Pancreas (tissue), 10 donors: ENCODE measurements at places on chromosomes 13 and 19. TPM values are rescaled to one million over a fixed set of nuclear protein-coding genes. Genes with fewer than 3 reads are reported as not detected.

DNA sequence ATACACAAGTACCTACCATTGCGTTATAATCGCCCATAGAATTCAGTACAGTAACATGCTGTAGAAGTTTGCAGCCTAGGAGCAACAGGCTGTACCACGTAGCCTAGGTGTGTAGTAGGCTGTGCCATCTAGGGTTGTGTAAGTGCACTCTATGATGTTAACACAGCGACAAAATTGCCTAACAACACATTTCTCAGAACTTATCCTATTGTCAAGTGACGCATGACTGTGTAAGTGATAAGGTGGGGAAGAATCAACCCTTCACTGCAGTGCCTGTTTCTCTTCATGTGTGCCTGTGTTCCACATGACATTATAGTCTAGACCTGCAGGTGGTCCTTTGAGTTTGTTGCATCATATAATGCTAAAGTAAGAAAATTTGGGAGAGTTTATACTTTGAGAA is 94.0 kb downstream of the PCDH9 start:
- DNase-seq: no peak

- DNase-seq: no peak
Measured at GRCh38 chr13:41974262-41974900, 13.5 kb upstream of the VWA8 start.

MBD3L3 gene
- not detected for polyA plus RNA-seq

DNA sequence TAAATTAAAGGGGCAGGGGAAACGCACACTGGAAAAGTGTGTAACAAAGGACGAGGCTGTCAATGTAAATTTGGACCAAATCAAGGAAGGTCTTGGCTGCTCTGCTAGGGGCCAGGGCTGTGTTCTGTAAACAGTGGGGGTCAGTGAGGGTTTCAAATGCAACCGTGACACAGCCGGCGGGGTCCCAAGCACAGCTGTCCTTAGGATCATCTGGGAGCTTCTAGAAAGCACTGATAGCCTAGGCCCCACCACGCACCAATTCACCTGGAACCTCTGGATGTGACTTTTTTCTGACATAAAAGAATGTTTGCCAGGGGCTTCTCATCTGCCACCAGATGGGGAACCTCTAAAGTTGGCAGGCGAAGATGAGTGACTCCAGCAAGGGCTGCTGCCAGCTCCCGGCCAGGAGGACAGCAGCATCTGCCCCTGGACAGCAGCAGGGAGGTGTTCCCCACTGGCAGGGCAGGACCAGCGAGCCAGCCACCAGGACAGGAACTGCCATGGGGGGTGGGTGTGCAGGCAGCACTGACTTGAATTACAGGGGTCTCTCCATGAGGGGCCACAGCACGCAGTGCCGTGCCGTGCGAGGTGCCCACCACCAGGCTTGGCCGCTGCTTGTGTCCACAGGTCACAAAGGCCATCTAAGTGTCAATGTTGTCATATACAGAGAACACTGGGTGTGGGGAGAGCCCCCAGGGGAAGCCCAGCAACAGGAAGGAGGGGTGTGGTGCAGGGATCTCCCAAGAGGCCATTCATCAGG is 87.5 kb downstream of the SOX1 start:
- no peak for DNase-seq

MCF2L gene
- 83.6 TPM for polyA plus RNA-seq

GRCh38 chr13:39955560-39955959 is 300.1 kb downstream of the COG6 start:
- DNase-seq: no peak

- no peak for DNase-seq
Measured at GRCh38 chr19:3656073-3656746, 29.6 kb upstream of the CACTIN start.

DNA sequence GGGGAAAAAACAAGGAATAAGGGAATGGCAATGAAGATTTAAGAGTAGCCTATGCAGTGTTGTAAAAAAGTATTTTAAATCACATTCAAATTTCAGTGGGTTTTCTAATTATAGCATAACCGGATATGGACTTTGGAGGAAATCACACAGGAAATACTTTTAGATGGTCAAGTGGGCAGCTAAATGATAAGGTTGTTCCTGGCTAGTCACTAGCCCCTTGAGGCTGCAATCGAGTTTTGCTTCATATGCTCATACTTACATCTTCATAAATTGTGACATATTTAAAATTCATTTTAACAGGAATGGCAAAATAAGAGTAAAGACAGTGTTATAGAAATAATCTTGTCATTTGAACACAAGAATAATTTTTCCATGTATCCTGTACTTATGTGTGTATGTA is 88.9 kb downstream of the WDFY2 start:
- DNase-seq: no peak

FPR1 gene
- 0.73 TPM for polyA plus RNA-seq

DNA sequence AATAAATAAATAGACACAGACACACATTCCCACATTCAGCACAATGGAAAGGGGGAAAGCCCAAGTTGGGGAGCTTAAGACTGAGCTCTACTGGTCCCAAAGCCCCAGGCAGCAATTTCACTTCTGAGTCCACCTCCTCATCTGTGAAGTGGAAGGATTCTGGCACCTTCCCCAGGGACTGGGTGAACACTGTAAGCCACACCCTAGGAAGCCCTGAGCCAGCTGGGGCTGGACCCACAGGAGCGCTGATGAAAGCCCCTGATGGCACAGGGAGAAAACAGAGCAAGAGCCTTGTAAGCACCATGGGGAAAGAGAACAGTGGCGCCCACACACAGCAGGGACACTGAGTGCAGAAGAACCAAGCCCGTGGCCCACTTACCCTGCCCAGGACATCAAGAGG is 37.8 kb downstream of the EPS15L1 start:
- no peak for DNase-seq

DNA sequence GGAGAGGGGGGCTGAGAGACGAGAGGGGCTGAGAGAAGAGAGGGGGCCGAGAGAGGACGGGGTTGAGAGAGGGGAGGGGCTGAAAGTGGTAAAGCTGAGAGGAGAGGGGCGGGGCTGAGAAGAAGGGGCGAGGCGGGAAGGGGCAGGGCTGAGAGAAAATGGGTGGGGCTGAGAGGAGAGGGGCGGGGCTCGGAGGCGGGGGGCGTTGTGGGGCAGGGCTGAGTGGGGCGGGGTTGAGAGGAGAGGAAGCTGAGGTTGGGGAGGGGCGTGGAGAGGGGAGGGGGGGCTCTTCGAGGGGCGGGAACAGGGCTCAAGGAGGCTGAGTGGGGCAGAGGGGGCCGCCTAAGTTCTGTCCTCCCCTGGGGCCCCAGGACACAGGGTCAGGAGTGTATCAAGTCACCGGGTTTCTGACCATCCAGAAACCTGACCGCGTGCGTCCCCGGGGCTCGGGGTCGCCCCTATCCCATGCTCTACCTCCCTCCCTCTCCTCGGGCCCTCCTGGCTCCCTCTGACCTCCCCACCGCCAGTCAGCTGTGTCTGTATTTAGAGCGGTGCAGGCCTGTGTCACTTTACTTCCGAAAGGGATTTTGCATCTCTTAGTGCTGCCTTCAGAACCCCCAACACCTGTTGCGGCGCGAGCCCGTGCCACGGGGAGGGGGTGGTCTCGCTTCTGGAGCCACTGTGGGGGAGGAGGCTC is 38.6 kb upstream of the SEMA6B start:
- no peak for DNase-seq

RUBCNL gene
- polyA plus RNA-seq: 0.91 TPM

NAPSA gene
- polyA plus RNA-seq: 4.1 TPM

GRCh38 chr19:35285095-35285449 is 2.7 kb downstream of the HAMP start:
- DNase-seq: no peak

DNA sequence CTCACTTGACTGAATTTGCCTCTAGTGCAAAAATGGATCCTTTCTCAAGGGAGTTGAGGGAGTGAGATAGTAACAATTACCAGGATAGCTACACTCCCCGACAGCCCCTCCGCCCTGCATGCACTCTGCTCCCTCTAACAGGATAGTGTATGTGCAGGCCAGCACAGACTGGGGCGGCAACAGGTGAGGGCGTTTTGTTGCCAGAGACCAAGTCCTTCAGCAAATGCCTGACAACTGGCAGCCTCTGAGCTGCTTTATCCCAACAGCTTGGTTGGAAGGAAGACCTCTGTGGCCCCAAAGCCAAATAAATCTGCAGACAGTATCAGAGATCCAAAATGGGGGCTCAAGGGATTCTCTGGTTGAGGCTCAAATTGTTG is 86.6 kb downstream of the SLC7A1 start:
- DNase-seq: no peak

GRCh38 chr13:39035799-39036198 is 2.1 kb downstream of the PROSER1 start:
- no peak for DNase-seq

DNA sequence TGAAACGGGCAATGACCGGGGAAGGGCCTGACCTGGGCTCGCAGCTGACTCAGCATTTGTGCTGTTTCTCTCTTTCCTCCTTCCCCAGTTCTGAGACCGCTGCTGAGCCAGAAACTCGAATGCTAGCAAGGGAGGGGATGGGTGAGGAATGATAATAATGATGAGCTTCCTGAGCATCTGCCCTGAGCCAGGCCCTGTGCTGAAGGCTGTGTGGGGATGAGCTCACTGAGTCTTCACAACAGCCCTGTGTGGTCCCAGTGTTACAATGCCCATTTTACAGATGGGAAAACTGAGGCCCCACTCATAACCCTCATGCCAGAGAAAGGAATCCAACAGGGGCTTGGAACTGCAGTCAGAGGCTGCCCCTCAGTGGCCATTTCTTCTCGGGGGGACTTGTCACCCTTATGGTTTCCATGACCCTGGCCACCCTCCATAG is 8.1 kb downstream of the SULT2B1 start:
- DNase-seq: no peak

MIA gene
- 0.94 TPM for polyA plus RNA-seq

- peak; percentile 6 for DNase-seq
Measured at GRCh38 chr13:113652404-113653263, 5.4 kb downstream of the ATP4B start.

DNA sequence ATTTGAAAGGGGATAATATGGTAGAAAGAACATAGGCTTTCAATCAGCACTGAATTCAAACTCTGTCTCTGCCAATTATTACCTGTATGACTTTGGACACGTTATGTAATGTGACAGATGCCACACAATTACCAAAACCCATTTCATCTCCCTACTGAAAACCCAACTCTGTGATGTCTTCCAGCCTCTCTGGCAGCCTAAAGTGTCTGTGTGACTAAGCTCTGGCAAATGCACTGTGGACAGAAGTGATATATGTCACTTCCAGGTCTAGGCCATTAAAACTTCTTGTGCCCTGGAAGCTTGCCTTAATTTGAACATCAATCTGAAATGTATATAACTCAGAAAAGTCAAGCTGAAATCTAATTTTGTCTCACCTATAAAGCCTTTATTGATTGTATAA is 552.0 kb downstream of the RFC3 start:
- no peak for DNase-seq

STRN4 gene
- 43.4 TPM for polyA plus RNA-seq

DNA sequence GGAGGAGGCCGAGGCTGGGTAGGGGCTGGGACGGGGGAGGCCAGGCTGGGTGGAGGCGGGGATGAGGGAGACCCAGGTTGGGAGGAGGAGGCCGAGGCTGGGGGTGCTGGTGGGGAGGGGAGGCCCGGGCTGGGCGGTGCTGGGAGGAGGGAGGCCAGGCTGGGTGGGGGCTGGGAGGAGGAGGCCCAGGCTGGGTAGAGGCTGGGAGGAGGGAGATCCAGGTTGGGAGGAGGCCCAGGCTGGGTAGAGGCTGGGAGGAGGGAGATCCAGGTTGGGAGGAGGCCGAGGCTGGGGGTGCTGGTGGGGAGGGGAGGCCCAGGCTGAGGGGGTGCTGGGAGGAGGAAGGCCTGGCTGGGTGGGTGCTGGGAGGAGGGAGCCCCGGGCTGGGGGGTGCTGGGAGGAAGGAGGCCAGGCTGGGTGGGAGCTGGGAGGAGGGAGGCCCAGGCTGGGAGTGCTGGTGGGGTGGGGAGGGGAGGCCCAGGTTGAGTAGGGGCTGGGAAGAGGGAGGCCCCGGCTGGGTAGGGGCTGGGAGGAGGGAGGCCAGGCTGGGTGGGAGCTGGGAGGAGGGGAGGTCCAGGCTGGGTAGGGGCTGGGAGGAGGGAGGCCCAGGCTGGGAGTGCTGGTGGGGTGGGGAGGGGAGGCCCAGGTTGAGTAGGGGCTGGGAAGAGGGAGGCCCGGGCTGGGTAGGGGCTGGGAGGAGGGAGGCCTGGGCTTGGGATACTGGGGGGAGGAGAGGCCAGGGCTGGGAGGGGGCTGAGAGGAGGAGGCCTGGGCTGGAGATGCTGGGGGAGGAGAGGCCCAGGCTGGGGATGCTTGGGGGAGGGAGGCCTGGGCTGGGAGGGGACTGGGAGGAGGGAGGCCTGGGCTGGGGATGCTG is 10.7 kb downstream of the TPGS1 start:
- DNase-seq: no peak

ZMYM5 gene
- 3.5 TPM for polyA plus RNA-seq

TNFSF9 gene
- not detected for polyA plus RNA-seq

GRCh38 chr13:113962386-113962785 is 11.5 kb downstream of the C13orf46 start:
- DNase-seq: peak; percentile 3

- DNase-seq: no peak
Measured at GRCh38 chr13:43784496-43784895, 2.3 kb downstream of the ENOX1 start.

GRCh38 chr13:101698400-101698799 is 245.9 kb downstream of the ITGBL1 start:
- DNase-seq: no peak

DNA sequence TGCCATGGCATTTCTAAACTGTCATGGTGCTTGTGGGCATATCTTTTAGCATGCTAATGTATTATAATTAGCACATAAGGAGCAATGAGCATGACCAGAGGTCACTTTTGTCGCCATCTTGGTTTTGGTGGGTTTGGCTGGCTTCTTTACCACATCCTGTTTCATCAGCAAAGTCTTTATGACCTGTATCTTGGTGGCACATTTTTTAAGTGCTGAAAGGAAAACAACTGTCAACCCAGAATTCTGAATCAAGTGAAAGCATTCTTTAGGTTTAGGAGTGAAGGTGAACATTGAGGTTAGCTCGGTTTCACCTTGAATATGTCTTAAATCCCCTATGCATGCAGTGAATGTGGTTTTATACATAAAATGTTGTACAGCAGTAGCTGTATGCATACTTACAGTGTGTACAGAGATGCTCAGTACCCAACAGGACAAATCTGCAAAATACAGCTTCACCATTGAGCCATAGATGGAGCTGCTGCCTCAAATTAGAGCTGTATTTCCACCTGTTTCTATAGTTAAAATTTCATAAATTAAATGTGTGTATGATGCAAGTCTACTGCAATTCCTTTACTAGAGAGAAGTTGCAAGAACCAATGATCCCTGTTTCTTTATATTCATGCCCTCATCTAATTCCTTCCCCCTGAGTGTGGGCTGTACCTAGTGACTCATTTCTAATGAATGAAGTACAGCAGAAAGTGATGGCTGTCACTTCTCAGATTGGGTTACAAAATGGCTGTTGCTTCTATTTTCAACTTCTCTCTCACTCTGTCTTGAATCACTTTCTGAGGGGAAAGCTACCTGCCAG is 25.2 kb upstream of the IGSF23 start:
- no peak for DNase-seq

- peak; percentile 45 for DNase-seq
Measured at GRCh38 chr13:80132741-80133601, 208.0 kb downstream of the SPRY2 start.

KLK14 gene
- polyA plus RNA-seq: 0.61 TPM

DNA sequence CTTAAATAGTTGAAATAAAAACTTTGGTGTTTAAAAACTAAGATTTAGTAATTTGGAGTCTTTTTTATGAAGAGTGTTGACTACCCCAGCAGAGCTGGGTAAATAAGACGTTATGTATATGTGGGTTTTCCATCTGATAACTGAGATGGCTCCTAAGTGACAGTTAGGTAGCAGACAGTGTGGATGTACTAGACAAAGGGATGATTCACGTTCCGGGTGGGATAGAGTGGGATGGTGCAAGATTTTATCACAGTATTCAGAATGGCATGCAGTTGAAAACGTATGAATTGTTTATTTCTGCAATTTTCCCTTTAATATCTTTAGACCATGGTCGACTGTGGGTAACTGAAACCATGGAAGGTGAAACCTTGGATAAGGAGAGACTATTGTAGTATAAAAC is 50.4 kb downstream of the NAA16 start:
- no peak for DNase-seq
